ENCODE measurements at places on chromosomes 4 and X.

DNA sequence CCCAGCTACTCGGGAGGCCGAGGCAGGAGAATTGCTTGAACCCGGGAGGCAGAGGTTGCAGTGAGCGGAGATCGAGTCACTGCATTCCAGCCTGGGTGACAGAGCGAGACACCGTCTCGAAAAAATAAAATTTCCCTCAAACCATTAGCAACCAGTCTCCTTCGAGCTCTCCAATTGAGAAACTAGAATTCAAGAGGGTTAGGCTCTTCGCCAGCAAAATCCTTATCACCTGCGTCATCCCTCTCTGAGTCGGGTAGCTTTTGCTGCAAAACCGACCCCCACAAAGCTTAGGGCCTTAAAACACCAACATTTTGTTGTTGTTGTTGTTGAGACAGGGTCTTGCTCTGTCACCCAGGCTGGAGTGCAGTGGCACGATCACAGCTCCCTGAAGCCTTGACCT is 75.1 kb upstream of the DDX3X start:
- no peak for DNase-seq

DNA sequence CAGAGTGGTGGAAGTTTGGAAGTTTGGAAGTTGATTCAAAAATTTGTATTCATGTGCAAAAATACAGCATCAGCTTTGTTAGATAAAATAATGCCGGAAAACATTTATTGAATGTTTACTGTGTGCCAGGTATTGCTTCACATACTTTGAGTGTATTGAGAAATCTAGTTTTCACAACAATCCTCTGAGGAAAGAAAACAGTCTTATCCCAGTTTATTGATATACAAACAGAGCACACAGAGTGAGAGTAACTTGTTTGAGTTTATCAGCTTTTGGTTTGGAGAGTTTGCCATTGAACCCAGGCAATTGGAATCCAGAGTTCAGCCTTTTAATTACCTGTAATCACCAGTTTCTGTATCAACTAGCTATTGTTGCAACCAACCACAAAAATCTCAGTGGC is 127.2 kb upstream of the RPS6KA3 start:
- DNase-seq = no peak

GRCh38 chrX:38941675-38942074 is 140.4 kb downstream of the MID1IP1 start:
- no peak for DNase-seq

- no peak for DNase-seq
Measured at GRCh38 chr4:143082701-143083100, 102.0 kb upstream of the USP38 start.

GRCh38 chr4:185793716-185794115 is 18.3 kb downstream of the SORBS2 start:
- no peak for DNase-seq

- no peak for DNase-seq
Measured at GRCh38 chr4:66097218-66097617, 426.9 kb upstream of the EPHA5 start.

GRCh38 chr4:119722670-119723069 is 94.1 kb upstream of the PDE5A start:
- DNase-seq = no peak

DNA sequence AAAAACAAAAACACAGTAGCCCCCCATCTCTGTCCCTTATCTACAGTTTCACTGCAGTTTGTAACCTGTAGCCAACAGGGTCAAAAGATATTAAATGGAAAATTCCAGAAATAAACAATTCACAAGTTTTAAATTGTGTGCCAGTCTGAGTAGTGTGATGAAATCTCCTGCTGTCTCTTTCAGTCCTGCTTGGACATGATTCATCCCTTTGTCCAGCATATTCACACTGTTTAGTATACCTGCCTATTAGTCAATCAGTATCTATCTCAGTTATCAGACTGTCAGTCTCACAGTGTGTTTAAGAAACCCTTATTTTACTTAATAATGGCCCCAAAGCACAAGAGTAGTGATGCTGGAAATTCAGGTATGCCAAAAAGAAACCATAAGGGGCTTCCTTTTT is 21.9 kb downstream of the CNOT6L start:
- DNase-seq = no peak

DNA sequence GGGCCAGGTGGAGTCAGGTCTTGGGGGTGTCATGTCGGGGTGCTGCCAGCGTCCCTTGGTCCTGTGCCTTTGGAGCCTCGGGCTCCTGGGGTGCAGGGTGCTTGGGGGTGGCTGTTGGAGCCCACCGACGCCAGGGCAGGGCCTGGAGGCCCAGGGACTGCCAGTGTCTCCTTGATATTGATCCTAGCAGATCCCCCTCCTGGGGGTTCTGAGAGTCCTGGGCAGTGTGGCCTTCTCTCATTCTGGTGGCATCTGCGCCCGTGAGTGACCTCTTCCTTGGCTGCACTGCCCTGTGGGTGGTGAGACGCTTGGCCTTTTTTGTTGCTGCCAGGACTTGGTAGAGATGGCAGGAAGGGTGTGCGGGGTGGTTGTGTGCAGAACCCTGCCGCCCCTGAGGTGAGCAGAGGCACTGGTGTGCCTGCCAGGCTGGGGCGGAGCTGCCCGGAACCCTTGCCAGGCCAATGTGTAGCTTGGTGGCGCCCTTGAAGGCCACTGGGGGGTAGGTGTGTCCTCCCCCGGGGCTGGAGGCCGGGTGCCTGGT is 7.0 kb downstream of the NAT8L start:
- no peak for DNase-seq

Measured in CD4-positive, alpha-beta T cell treated with Interleukin-4 for 4 hours (primary cell).